ENCODE measurements at places on chromosomes 1 and 21.

GRCh38 chr1:217569021-217569420, 61.9 kb downstream of the GPATCH2 start:
- H3K27me3 ChIP-seq: no peaks in the 10 kb centered on the region
- peaks cover 5% of the 10 kb centered on the region for H3K36me3 ChIP-seq
- DNase-seq: no peak
- H3K27ac ChIP-seq: no peak overlapping the region

DNA sequence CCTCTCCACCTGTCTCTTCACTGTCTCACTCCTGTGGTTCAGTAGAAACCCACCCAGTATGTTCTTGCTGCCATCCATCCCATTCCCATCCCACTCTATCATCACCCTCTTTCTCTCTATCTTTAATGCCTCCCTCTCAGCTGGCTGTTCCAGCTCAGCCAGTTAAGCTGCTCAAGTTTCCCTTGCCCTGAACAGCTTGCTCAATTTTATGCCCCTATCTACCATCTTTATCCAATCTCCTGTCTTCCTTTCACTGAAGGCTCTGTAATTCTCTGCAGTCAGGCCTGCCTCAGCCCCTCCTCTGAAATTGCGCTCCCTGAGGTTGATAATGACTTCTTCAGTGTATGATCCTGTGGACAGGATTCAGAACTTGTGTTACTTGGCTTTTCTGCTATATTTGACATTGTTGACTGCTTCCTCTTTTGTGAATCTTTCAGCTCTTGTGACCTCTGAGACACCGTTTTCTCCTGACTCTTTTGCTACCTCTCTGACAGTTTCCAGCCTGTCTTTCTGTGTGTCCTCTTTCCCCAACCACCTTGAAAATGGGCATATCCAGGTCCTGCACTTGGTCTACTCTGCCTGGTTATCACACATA, 13.9 kb upstream of the BCAR3 start:
- H3K4me3 ChIP-seq: no peak overlapping the region
- H3K27me3 ChIP-seq: peaks cover 25% of the 10 kb centered on the region
- no peak overlapping the region for H3K27ac ChIP-seq

- H3K27me3 ChIP-seq: peaks cover 28% of the 10 kb centered on the region
- peaks cover 34% of the 10 kb centered on the region for H3K36me3 ChIP-seq
- no peak overlapping the region for H3K4me3 ChIP-seq
- peaks cover 23% of the 10 kb centered on the region for H3K4me1 ChIP-seq
- H3K27ac ChIP-seq: no peak overlapping the region
These were observed 3.0 kb upstream of the EPHX4 start for GRCh38 chr1:92026806-92027205.

GRCh38 chr1:177933881-177934280, 36.0 kb downstream of the SEC16B start:
- peaks cover 14% of the 10 kb centered on the region for H3K27me3 ChIP-seq
- DNase-seq: no peak
- peaks cover 16% of the 10 kb centered on the region for H3K4me1 ChIP-seq

DNA sequence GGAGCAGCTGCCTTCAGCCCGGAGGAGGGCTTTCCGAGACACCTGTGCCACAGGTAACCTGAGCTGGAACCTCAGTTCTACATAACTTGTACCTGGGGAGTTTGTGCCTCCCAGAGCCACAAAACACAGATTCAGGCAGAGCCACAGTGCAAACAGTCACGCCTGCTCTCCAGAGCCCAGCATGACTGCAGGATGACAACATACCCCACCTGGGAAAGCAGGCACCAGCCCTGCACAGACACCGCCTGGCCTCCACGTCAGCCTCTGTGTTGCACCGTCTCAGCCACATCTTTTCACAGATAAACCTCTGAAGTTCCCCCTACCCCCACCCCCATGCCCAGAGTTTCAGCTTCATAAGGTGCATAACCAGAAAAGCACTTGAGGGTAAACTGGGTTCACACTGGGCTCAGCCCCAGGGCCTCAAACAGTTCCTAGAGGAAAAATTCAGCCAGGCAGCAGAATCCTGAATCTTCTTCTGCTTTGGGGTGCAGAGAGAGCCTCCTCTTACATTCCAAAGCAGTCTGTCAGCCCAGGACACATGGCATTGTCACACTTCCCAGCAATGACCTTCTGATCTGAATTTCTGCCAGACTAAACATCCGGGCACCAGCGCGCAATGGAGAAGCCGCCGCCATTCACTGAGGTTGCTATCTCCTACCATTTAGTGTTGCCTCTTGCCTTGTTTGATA, 229.5 kb downstream of the TOMM20 start:
- H3K4me3 ChIP-seq: no peak overlapping the region
- H3K27ac ChIP-seq: no peak overlapping the region
- no peak for DNase-seq
- H3K4me1 ChIP-seq: peaks cover 58% of the 10 kb centered on the region

DNA sequence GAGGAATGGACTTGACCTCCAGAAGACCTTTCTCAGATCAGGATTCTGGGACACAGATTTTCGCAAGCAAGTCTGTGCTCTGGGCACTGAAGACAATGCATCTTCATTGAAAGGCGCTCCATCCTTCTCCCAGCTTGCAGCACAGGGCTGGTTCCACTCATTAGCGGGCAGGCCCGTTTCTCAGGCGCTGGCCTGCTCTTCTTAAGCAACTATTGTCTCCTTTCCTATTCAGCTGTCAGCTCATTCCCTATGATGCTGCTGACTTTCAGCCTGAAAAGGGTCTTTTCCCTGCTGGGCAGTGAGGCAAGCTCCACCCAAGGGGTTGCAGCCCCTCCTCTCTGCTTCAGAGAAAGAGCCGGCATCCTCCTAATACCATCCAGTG, 91.9 kb upstream of the PLXNA2 start:
- H3K27ac ChIP-seq: no peak overlapping the region
- no peak overlapping the region for H3K4me3 ChIP-seq
- DNase-seq: no peak
- H3K27me3 ChIP-seq: peaks cover 19% of the 10 kb centered on the region
- H3K4me1 ChIP-seq: peaks cover 50% of the 10 kb centered on the region
- no peaks in the 10 kb centered on the region for H3K36me3 ChIP-seq

- H3K36me3 ChIP-seq: no peaks in the 10 kb centered on the region
- H3K27ac ChIP-seq: no peak overlapping the region
- no peak for DNase-seq
- peaks cover 88% of the 10 kb centered on the region for H3K27me3 ChIP-seq
These were observed 518 bp upstream of the SHE start for GRCh38 chr1:154502744-154503115.

- H3K4me1 ChIP-seq: no peaks in the 10 kb centered on the region
- peaks cover 31% of the 10 kb centered on the region for H3K27me3 ChIP-seq
- H3K27ac ChIP-seq: no peak overlapping the region
- H3K36me3 ChIP-seq: no peaks in the 10 kb centered on the region
- no peak for DNase-seq
- H3K4me3 ChIP-seq: no peak overlapping the region
These were observed 5.9 kb downstream of the ZYG11A start for GRCh38 chr1:52848423-52848822.

- no peak overlapping the region for H3K27ac ChIP-seq
- no peak for DNase-seq
- peaks cover 11% of the 10 kb centered on the region for H3K4me1 ChIP-seq
- H3K36me3 ChIP-seq: peaks cover 5% of the 10 kb centered on the region
- peaks cover 66% of the 10 kb centered on the region for H3K27me3 ChIP-seq
- no peak overlapping the region for H3K4me3 ChIP-seq
These were observed 119.2 kb downstream of the SYF2 start for GRCh38 chr1:25113086-25113485.

GRCh38 chr1:246245541-246245940, 261.5 kb downstream of the SMYD3 start:
- DNase-seq: no peak
- H3K4me1 ChIP-seq: no peaks in the 10 kb centered on the region
- H3K27me3 ChIP-seq: no peaks in the 10 kb centered on the region
- H3K27ac ChIP-seq: no peak overlapping the region
- H3K36me3 ChIP-seq: no peaks in the 10 kb centered on the region
- H3K4me3 ChIP-seq: no peak overlapping the region

- DNase-seq: no peak
- no peak overlapping the region for H3K4me3 ChIP-seq
- H3K27me3 ChIP-seq: peaks cover 23% of the 10 kb centered on the region
- no peak overlapping the region for H3K27ac ChIP-seq
- peaks cover 5% of the 10 kb centered on the region for H3K4me1 ChIP-seq
These were observed 108.8 kb upstream of the KCNK1 start for GRCh38 chr1:233505130-233505529.

DNA sequence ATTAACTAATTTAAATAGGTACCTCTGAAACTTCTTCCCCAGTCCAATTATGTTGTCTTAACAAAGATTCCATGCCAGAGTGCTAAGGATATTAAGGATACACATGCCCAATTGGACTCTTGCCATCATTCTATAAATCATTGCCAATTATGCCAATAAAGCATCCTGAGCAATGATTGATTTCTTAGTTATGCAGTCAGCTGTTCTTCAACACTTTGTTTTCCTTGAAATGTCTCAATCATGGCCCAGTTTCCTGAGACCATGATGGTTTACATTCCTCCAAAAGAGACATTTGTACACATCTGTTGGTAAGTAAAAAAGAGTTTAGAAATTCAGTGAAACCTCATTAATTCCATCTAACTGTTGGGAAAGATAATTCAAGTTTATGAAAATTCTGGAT, 180.4 kb upstream of the PKN2 start:
- no peaks in the 10 kb centered on the region for H3K4me1 ChIP-seq
- no peaks in the 10 kb centered on the region for H3K27me3 ChIP-seq
- H3K27ac ChIP-seq: no peak overlapping the region

- no peak overlapping the region for H3K4me3 ChIP-seq
- H3K27ac ChIP-seq: no peak overlapping the region
- peaks cover 6% of the 10 kb centered on the region for H3K27me3 ChIP-seq
- no peaks in the 10 kb centered on the region for H3K36me3 ChIP-seq
- no peaks in the 10 kb centered on the region for H3K4me1 ChIP-seq
These were observed 11.0 kb downstream of the DNM3 start for GRCh38 chr1:171852272-171852671.

GRCh38 chr21:33674226-33674625, 31.9 kb downstream of the ITSN1 start:
- H3K27me3 ChIP-seq: no peaks in the 10 kb centered on the region
- no peak overlapping the region for H3K27ac ChIP-seq
- peaks cover 47% of the 10 kb centered on the region for H3K36me3 ChIP-seq

GRCh38 chr1:109369167-109369746, 28.5 kb downstream of the SORT1 start:
- H3K27me3 ChIP-seq: peaks cover 3% of the 10 kb centered on the region
- H3K4me3 ChIP-seq: no peak overlapping the region
- no peak for DNase-seq
- H3K36me3 ChIP-seq: peaks cover 29% of the 10 kb centered on the region

DNA sequence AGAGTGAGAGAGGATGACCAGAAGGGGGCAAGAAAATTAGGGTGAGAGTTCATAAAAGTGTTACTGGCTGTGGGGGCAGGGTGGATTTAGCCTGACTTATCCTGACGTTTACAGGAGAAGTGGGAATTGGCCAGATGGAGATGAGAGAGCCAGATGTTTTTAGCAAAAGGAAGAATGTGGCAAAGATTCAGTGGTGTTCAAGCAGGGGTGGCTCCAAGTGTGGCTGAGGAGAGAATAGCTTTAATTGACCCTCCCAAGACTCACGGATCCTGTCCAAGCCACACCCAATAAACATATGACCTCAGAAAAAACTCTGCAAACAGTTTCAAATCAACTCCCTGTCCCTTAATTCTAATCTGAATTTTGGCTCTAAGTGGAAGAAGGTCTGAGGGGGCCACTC, 35.2 kb upstream of the EDEM3 start:
- H3K27me3 ChIP-seq: peaks cover 11% of the 10 kb centered on the region
- H3K4me1 ChIP-seq: no peaks in the 10 kb centered on the region
- H3K36me3 ChIP-seq: no peaks in the 10 kb centered on the region
- no peak overlapping the region for H3K4me3 ChIP-seq
- DNase-seq: no peak

DNA sequence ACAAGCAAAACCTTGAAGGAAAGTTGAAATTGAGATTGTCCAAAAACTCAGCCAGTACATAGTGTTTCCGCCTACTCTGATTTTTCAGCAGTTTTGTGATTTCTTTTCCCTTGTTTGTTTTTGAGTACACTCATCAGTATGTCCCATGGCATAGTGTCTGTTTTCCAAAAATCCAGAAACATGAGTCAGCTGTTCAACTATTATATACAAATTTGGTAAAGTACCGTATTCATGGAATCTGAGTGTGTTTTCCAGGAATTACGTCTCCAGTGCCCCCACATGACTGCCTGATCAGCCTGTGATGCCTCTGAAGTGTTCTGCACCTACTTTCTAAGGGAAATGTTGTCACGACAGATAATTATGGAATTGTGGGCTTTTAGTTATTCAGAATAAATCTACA, 186.8 kb downstream of the LTN1 start:
- H3K4me3 ChIP-seq: no peak overlapping the region
- H3K27me3 ChIP-seq: peaks cover 20% of the 10 kb centered on the region
- H3K4me1 ChIP-seq: no peaks in the 10 kb centered on the region
- H3K36me3 ChIP-seq: peaks cover 10% of the 10 kb centered on the region
- DNase-seq: no peak
- H3K27ac ChIP-seq: no peak overlapping the region

DNA sequence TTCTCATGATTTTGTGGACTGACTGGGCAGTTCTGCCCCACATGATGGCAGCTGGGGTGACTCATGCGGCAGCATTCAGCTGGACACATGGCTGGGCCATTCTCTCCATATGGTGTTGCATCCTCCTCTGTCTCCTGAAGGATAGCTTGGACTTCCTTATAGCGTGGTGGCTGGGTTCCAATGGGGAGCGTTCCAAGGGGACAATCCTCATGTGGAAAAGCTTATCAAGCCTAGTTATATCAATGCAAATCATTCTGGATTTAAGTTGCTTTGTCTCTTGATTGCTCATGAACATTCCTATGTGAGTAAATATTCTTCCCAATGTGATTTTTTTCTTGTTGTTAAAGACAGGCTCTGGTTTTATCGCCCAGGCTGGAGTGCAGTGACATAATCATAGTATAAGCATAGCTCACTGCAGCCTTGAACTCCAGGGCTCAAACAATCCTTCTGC, 13.2 kb upstream of the SLC2A1 start:
- DNase-seq: no peak
- H3K36me3 ChIP-seq: peaks cover 4% of the 10 kb centered on the region
- H3K4me3 ChIP-seq: no peak overlapping the region
- H3K4me1 ChIP-seq: peaks cover 38% of the 10 kb centered on the region

All from nephron progenitor cell (in vitro differentiated cells).